ENCODE measurements at places on chromosomes 6 and 20.

DNA sequence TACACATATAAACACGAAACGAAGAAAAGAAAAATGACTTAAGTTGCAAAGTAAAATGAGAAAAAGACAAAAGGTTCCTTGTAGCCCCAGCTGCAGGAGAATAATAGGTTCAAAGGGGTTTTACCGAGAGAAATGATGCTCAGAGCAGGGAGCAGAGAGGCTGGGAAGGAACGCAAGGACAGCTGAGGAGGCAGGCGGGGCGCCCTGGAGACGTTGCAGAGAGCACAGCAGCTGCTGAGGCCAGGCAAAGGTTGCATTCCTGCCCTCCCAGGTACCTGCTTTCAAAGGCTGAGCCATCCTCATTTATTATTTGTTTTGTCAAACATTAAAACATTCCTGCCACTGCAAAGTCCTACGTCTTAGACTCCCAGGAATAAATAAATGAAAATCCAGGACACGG, 16.2 kb upstream of the VAPB start:
- DNase-seq: no peak

DNA sequence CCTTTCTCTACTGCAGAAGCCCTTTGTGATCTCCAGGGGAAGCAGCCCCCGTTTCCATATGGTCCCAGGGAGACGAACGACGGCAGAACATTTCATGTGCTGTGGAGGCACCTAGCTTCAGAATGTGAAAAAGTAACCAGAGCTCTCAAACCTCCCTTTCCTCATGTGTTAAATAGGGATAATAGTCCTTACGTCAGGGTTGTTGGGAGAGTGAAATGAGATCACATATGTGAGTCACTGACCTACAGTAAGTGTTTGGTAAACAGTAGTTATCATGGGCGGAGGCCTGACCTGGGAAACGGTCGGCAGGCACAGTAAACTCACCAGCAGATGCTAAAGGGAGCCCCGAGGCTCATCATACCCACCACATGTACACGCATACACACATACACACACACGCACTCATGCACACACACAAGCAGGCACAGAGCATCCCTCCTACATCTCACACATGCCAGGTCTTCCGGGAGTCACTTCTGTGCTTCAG, 89.7 kb downstream of the LY86 start:
- no peak for DNase-seq

- DNase-seq: no peak
These were observed 167.9 kb upstream of the STMND1 start for GRCh38 chr6:16933961-16934360.

DNA sequence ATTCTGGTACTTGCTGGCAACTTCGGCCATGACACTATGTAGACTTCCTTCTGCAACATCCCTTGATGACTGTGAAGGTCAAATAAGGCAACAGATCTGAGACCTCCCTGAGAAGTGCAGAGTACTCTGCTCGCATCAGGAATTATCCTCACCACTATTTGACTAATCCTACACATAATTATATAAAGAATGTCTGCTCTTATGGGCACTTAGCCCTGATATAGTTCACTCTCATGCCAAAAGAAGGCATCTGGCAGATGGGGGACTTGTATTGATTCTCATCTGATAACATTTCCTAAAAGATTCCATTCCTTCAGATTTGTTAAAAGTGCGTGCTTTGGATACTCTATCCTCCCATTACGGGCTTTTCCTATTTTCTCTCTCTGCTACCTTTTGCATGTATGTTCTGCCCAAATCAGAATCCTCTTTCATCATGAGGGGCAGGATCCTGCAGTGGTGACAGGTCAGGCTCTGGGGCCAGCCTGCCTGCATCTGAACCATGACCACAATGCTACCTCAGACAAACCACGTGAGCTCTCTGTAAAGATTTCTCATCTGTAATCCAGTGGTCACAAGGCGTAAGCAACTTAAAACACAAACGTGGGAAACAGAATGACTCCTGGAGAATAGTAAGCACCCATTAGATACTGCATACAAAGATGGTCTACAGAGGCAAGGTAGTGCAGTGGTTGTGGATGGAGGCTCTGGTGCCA, 134.0 kb downstream of the GJA10 start:
- no peak for DNase-seq

GRCh38 chr6:164045082-164045481, 630.6 kb downstream of the QKI start:
- no peak for DNase-seq

DNA sequence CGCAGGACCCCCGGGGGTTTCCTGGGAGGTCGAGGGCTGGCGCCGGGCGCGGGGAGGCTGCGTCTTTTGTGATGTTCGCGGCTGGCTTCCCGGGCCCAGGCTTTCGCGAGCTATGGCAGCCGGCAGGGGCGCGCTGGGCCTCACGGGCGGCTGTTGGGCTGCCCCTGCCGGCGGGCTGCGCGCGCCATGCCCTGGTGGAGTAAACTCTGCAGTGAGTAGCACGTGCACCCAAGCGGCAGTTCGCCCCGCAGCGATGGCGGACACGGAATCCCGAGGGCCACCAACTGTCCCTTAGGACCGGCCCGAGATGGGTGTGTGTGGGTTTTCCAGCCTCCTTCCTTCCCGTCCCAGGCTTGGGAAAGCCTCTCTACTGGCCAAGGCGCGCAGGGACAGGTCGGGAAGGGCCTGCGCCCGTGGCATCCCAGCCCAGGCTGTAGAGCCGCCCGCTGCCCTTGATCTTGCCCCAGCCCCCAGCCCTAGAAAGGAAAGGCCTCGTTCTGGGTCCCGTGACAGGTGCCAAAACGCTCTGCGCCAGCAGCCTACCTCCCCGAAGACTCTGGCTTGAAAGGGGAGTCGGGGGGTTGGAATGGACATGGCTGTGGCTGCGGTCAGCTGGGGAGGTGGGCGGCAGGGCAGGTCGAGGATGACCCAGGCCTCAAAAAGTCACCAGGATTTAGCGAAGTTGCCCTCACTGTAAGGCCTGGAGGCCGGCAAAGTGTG, 49.7 kb downstream of the ZBTB2 start:
- no peak for DNase-seq

DNA sequence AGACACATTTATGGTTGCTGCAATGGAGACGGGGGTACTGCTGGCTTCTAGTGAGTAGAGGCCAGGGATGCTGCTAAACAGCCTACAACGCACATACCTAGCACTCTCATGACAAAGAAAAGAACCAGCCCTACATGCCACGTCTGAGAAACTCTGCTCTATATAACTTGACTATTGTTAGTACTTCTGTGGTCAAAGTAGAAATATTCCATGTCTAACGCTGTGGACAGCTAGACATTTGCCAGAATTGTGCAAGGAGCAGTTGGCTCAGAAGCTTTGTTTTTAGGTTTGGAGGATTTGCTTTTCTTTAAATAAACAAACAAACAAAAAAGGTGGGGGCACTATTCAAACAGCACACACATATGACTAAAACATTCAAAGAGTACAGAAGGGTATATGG, 20.5 kb downstream of the UBE2V1 start:
- no peak for DNase-seq

- DNase-seq: no peak
These were observed 224.4 kb upstream of the PMEPA1 start for GRCh38 chr20:57934007-57934805.

- no peak for DNase-seq
These were observed 18.7 kb upstream of the SGK2 start for GRCh38 chr20:43539975-43540672.

GRCh38 chr6:113586413-113587077, 270.6 kb upstream of the MARCKS start:
- DNase-seq: no peak

- no peak for DNase-seq
These were observed 12.9 kb downstream of the ANKS1A start for GRCh38 chr6:34901930-34902329.

DNA sequence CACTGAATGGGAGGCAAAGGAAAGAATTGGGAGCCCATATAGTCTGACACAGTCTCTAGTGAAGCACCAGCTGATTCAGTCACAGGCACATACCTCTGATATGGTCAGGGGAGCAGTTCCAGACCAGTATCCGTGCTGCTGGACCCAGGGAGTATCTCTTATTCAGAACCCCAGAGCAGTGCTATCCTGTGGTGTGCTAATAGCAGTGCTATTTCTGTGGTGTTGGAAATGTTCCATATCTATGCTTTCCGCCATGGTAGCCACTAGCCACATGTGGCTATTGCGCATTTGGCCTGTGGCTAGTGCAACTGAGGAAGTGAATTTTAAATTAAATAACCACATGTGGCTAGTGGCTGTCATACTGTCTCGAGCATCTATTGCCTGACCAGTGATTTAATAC, 11.0 kb downstream of the SCUBE3 start:
- DNase-seq: no peak

DNA sequence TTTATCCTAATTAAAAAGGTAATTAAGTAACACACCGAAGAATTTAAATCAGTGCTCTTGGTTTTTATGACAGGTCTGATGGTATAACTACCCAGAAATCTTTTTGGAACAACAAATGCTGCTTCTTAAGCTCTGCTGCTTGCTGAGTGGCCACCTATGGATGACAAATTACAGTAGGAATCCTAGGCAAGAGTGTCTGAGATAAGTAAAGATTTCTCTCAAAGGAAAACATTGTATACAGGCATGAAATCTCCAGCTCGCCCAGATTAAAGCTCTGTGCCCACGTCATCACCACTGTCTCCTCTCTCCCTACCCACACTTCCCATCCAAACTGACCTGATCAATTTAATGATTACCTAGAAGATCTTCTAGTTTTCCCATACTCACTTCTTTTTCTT, 1083.0 kb upstream of the MAP3K7 start:
- no peak for DNase-seq

GRCh38 chr20:3744806-3745685, 12.6 kb downstream of the HSPA12B start:
- DNase-seq: peak; percentile 86

GRCh38 chr6:156413154-156413553, 364.0 kb upstream of the ARID1B start:
- DNase-seq: no peak

DNA sequence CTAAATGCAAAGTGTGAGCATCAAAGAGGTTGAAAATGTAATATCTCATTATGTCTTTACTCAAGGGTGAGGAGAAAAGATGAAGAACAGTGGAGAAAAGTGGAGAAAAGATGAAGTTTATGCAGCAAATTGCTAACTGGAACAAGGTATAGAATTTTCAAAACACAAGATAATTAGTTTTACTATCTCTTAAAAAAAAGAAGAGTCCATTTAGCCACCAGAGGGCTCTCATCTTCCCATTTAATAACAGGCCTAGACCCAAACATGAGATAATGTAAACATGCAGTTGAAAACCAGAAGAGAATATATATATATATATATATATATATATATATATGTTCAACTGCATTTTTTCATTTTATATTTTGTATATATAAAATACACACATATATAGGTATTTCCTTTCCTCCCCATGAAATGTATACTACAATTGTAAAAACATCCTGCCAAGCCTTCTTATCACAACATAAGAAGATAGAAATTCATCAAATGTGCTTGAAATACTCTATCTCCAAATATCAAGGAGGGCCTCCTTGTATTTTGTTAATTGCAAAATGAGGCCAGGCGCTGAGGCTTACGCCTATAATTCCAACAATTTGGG, 78.4 kb downstream of the ADTRP start:
- peak; percentile 42 for DNase-seq

DNA sequence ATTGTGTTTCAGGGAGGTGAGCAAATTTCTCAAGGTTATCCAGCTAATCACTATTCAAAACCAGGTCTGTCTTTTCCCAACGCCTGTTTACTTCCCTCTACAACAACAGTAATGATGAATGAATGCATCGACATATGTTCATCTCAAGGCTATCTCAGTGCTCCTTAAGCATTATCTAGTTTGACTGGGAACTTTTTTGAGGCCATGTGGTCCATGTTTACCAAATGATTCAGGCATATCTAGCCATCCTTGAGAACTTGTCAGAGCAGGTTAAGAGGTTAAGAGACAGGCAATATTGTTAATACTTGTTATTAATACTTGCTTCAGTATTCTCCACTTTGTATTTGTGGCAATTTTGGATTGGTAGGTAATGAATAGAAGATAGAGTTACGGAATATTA, 1038.4 kb upstream of the FLRT3 start:
- no peak for DNase-seq

GRCh38 chr20:11063444-11063843, 389.6 kb upstream of the JAG1 start:
- DNase-seq: no peak

- no peak for DNase-seq
These were observed 198.6 kb downstream of the ZDHHC14 start for GRCh38 chr6:157579467-157580031.

DNA sequence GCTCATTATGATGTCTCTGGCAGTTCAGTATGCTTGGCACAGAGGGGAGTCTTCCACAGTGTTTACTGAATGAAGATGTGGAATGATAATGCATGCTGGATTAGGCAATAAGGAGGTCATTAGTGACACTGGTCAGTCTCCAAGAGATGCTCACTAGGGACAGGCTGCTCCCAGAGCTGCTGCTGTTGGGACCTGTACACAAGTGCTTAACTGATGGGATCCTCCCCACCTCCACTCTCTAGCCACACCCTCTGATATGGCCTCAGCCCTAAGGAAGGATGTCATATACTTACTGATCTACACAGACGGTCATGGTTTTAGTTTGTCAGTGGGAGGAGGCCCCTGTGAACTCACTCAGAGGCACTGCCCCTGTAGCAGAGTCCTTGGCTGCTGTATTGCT, 73.4 kb downstream of the MYB start:
- no peak for DNase-seq

GRCh38 chr6:132063204-132063603, 112.0 kb upstream of the CCN2 start:
- DNase-seq: no peak

GRCh38 chr20:21096321-21097043, 9.7 kb downstream of the LINC00237 start:
- DNase-seq: no peak

- no peak for DNase-seq
These were observed 18.2 kb upstream of the OCSTAMP start for GRCh38 chr20:46568570-46569129.

GRCh38 chr6:137772541-137773250, 94.4 kb upstream of the TNFAIP3 start:
- no peak for DNase-seq

DNA sequence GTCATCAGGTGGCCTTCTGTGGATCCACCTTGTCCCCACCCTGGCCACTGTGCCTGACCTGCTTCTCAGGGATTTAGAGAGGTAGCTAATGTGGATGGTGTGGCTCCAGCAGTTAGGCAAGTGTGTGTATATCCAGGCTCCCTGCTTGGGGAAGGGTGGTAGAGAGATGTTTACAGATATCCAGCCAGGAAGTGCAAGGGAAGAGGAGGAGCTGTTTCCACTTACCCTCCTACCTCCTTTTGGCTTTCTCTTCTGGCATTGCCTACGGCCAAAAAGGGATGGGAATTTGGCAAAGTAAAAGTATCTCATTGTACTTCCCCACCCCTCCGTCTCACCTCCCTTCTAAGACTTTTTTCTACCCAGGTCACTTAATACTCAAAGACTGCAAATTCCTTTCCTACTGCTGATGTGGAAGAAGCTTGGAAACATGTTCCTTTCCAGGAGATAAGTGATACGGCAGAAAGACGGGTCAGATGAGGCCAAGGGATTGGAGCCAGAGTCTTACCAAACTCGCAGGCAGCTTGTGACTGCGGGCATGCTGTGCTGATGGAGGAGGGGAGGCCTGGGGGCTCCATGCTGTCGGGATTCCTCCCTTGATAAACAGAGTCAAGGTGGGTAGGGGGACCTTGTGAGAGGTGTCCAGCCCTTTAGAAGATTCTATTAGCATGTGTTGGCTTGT, 253.4 kb downstream of the PRL start:
- DNase-seq: no peak

- no peak for DNase-seq
These were observed 121.4 kb downstream of the LAMP5 start for GRCh38 chr20:9635750-9636149.

- DNase-seq: no peak
These were observed 95.4 kb downstream of the BCAS1 start for GRCh38 chr20:53974785-53975555.

- DNase-seq: no peak
These were observed 530.5 kb upstream of the PTCHD4 start for GRCh38 chr6:48641544-48641943.

Data from CD4-positive, alpha-beta T cell treated with Interleukin-6 for 4 hours (primary cell).